A549 treated with RU486 at 1 μM for 4 hours (cell line): ENCODE measurements at places on chromosomes 4 and X. TPM values are rescaled to one million over a fixed set of nuclear protein-coding genes. Genes with fewer than 3 reads are reported as not detected.

BEND4 gene
- not detected in 5 replicates for total RNA-seq

TMPRSS11F gene
- not detected in 5 replicates for total RNA-seq

ARHGAP36 gene
- total RNA-seq = not detected in 5 replicates

MAGEB10 gene
- total RNA-seq = not detected in 5 replicates

SOWAHD gene
- total RNA-seq = 0.09 to 0.20 TPM (median 0.17 TPM) in 4 of 5 replicates, not detected in the other

GPRASP1 gene
- total RNA-seq = 0.15 to 0.32 TPM (median 0.30 TPM) in 5 replicates

SMPX gene
- total RNA-seq = 0.12 TPM in 1 of 5 replicates, not detected in the others

SH2D1A gene
- total RNA-seq = not detected in 5 replicates

LPAR4 gene
- total RNA-seq = not detected in 5 replicates

LONRF3 gene
- total RNA-seq = 3.5 to 4.3 TPM (median 3.9 TPM) in 5 replicates

NUDT10 gene
- 0.31 to 0.62 TPM (median 0.40 TPM) in 5 replicates for total RNA-seq

APBB2 gene
- 6.6 to 10.6 TPM (median 9.6 TPM) in 5 replicates for total RNA-seq

AVPR2 gene
- 0.09 to 0.13 TPM in 2 of 5 replicates, not detected in the others for total RNA-seq

F8A1 gene
- 64.5 to 112 TPM (median 105 TPM) in 5 replicates for total RNA-seq

RTL5 gene
- total RNA-seq = 1.9 to 2.9 TPM (median 2.4 TPM) in 5 replicates

SMIM10L2A gene
- 0.15 to 0.24 TPM (median 0.19 TPM) in 5 replicates for total RNA-seq

GAGE12D gene
- not detected in 5 replicates for total RNA-seq

ARMCX1 gene
- 0.19 to 0.51 TPM (median 0.43 TPM) in 5 replicates for total RNA-seq

TCEAL6 gene
- not detected in 5 replicates for total RNA-seq

PI4K2B gene
- total RNA-seq = 2.3 to 8.6 TPM (median 8.0 TPM) in 5 replicates

USP17L17 gene
- not detected in 5 replicates for total RNA-seq

ABCG2 gene
- 18.4 to 22.9 TPM (median 22.2 TPM) in 5 replicates for total RNA-seq

XK gene
- 0.27 to 0.54 TPM (median 0.39 TPM) in 5 replicates for total RNA-seq

MAGEA12 gene
- total RNA-seq = 0.08 to 0.20 TPM (median 0.13 TPM) in 4 of 5 replicates, not detected in the other

SLIT2 gene
- 0.07 TPM in 1 of 5 replicates, not detected in the others for total RNA-seq

ADH1A gene
- not detected in 5 replicates for total RNA-seq

SLC4A4 gene
- total RNA-seq = 1.1 to 2.8 TPM (median 2.2 TPM) in 5 replicates

TMEM156 gene
- total RNA-seq = 17.0 to 24.9 TPM (median 21.8 TPM) in 5 replicates

NXF2 gene
- total RNA-seq = not detected in 5 replicates

MOB1B gene
- 3.5 to 7.1 TPM (median 6.9 TPM) in 5 replicates for total RNA-seq

SUPT20HL2 gene
- total RNA-seq = not detected in 5 replicates

PPEF2 gene
- total RNA-seq = 0.46 TPM in 1 of 5 replicates, not detected in the others

MSANTD1 gene
- total RNA-seq = 0.05 to 0.21 TPM (median 0.13 TPM) in 5 replicates

MAGEB17 gene
- total RNA-seq = not detected in 5 replicates
